ENCODE measurements at places on chromosomes 6 and 20. TPM values are rescaled to one million over a fixed set of nuclear protein-coding genes. Genes with fewer than 3 reads are reported as not detected.

CD109 gene
- 4.4 TPM for total RNA-seq

EGFL8 gene
- total RNA-seq: 3.0 TPM

HAO1 gene
- total RNA-seq: not detected

EMILIN3 gene
- total RNA-seq: not detected

DEFB132 gene
- not detected for total RNA-seq

RAB32 gene
- not detected for total RNA-seq

ESR1 gene
- not detected for total RNA-seq

PRR18 gene
- total RNA-seq: 8.8 TPM

SNPH gene
- total RNA-seq: 0.53 TPM

HLA-DRB1 gene
- 718 TPM for total RNA-seq

SMAP1 gene
- 23.2 TPM for total RNA-seq

PREX1 gene
- total RNA-seq: 108 TPM

ZNF512B gene
- 23.9 TPM for total RNA-seq

CST4 gene
- total RNA-seq: not detected

C20orf202 gene
- not detected for total RNA-seq

SAMD3 gene
- total RNA-seq: 0.43 TPM

DLL1 gene
- 0.88 TPM for total RNA-seq

PBOV1 gene
- not detected for total RNA-seq

KIF13A gene
- total RNA-seq: 0.53 TPM

PLEKHG1 gene
- total RNA-seq: 7.3 TPM

SNAP25 gene
- not detected for total RNA-seq

DDX43 gene
- not detected for total RNA-seq

All from GM12878 (cell line).